ENCODE measurements at places on chromosomes 2 and 18. TPM values are rescaled to one million over a fixed set of nuclear protein-coding genes. Genes with fewer than 3 reads are reported as not detected.

Gene SERPINB13
- total RNA-seq: not detected

Gene NCK2
- 69.7 TPM for total RNA-seq

Gene SPP2
- not detected for total RNA-seq

Gene UGT1A6
- not detected for total RNA-seq

Gene NOL4
- not detected for total RNA-seq

Gene SLC9A2
- 0.18 TPM for total RNA-seq

Gene KIF1A
- total RNA-seq: 9.0 TPM

Gene CTAGE1
- not detected for total RNA-seq

Gene AFF3
- 3.1 TPM for total RNA-seq

Gene RHOB
- total RNA-seq: 15.4 TPM

Gene FBXO48
- total RNA-seq: 1.4 TPM

Measured in activated CD8-positive, alpha-beta T cell treated with anti-CD3 and anti-CD28 coated beads for 36 hours (primary cell).